ENCODE measurements at places on chromosomes 3 and 15.

GRCh38 chr15:85456798-85457197 lies 76.4 kb downstream of the AKAP13 start:
- no peak for DNase-seq

GRCh38 chr15:90221246-90221900 lies 12.4 kb downstream of the CIB1 start:
- peak; percentile 67 for DNase-seq

- no peak for DNase-seq
Observed at GRCh38 chr3:49554633-49555265, 472 bp downstream of the BSN start.

- no peak for DNase-seq
Observed at GRCh38 chr3:69805491-69805890, 66.2 kb downstream of the MITF start.

DNA sequence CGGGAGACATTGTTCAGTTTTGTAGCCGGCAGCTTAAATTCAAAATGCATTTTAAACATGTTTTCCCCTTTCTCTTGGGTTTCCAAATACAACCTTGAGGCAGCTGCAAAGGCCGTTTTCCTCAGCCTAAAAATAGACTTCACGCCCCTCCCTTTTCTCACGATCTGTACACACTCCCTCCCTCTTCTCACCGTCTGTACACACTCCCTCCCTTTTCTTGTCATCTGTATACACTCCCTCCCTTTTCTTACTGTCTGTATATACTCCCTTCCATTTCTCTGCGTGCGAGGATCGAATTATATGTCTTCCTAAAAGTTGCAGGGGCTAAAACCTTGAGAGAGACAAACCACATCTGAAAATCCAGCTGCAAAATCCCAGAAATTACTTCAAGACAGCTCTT lies 8.9 kb downstream of the MUC4 start:
- no peak for DNase-seq

GRCh38 chr3:133246119-133246518 lies 153.7 kb upstream of the BFSP2 start:
- no peak for DNase-seq

- no peak for DNase-seq
Observed at GRCh38 chr15:93709708-93710107, 521.7 kb upstream of the MCTP2 start.

DNA sequence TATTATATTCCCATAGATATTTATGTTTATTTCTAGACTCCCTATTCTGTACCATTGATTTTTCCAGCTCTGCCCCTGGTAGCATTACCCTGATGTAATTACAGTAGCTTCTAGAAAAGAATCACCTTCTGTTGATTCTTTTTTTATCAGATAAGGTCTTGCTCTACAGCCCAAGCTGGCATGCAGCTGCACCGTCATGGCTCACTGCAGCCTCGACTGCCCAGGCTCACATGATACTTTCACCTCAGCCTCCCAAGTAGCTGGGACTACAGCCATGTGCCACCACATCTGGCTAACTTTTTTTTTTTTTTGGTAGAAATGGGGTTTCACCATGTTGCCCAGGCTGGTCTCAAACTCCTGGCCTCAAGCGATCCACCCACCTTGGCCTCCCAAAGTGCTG lies 41.8 kb downstream of the SLC24A1 start:
- no peak for DNase-seq

DNA sequence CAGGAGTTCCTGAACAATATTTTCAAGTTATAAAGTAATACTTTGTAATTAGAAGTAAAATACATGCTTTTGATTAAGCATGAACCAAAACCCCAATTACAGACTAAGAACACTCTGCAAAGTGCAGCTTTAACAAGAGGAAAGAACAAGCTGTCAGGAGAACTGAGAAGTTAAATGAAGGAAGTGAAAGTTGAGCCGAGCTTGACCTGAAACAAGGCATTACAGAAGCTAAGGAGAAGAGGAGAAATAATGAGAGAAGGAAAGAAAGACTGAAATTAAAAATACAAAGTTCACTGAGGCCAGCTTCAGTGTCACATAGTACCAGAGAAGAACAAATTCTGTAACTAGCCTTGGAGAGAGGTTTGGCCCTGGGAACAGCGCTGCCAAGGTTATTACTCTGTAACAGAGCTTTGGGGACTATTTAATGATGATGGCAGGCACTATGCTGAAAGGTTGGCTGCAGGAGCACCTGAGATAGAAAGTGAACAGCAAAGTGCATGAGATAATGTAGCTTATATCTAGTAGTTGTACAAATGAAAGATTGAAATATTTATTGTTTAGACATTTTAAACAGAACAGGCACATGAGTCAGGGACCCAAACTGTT lies 241.9 kb upstream of the PEX5L start:
- DNase-seq, result peak; percentile 43

All from GM20000 (cell line).